CD8-positive, alpha-beta T cell (primary cell): ENCODE measurements at places on chromosomes 13 and 19.

- DNase-seq: no peak
Observed at GRCh38 chr13:36090592-36090991, 40.6 kb downstream of the DCLK1 start.

DNA sequence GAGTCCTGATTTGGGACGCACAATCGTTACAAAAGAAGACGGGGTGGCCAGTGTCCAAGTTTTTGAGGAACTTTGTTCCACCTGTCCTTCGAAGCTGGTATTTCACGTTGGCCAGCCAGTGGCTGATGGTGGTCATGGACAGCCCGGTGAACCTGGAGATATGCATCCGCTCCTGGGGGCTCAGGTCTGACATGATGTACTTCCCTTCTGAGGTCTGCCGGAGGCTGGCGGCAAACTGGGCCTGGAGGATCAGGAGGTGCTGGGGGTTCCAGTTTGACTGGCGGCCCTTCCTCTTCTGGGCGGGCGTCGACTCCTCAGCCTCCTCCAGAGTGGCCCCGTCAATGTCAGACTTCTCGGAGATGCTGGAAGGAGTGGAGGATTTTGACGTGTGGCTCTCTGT, 72.4 kb downstream of the TSHZ3 start:
- no peak for DNase-seq

DNA sequence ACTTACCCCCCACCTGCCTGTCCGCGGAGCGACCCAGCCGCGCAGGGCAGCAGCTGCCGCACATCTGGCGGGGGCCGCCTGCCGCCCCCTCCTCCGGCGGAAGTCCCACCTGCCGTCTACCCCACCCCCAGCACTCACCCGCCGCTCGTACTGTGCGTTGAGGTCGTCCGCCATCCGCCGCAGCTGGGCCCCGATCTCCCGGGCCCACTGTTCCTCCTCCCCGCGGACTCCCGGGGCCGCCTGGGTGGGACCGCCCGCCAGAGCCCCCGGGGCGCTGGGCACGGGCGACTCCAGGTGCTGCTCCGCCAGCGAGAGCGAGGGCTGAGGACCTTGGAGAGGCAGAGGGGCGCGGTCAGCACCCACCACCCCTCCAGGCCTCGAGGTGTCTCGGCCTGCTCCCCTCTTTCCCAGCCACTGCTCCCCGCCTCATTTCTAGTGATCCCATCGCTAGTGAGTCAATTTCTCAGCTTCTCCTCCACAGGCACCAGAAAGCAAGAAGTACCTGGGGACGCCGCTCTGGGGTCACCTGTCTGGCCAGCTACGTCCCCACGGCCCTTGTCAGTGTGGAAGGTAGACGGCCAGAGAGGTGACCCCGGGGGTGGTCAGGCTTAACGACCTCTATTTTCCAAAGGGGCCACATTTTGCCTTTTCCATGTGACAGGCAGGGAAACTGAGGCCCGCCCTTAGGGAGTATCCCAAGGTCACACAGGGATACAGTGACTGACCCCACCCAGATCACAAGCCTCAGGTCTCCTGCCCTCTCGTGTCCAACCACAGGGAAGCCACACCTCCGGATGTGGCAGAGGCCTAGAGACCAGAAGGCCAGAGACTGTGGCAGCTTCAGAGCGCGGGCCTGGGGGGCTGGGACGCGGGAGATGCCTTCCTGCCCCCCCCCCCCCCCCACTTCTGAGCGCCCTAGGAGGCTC, 4.3 kb downstream of the BBC3 start:
- peak; percentile 36 for DNase-seq

DNA sequence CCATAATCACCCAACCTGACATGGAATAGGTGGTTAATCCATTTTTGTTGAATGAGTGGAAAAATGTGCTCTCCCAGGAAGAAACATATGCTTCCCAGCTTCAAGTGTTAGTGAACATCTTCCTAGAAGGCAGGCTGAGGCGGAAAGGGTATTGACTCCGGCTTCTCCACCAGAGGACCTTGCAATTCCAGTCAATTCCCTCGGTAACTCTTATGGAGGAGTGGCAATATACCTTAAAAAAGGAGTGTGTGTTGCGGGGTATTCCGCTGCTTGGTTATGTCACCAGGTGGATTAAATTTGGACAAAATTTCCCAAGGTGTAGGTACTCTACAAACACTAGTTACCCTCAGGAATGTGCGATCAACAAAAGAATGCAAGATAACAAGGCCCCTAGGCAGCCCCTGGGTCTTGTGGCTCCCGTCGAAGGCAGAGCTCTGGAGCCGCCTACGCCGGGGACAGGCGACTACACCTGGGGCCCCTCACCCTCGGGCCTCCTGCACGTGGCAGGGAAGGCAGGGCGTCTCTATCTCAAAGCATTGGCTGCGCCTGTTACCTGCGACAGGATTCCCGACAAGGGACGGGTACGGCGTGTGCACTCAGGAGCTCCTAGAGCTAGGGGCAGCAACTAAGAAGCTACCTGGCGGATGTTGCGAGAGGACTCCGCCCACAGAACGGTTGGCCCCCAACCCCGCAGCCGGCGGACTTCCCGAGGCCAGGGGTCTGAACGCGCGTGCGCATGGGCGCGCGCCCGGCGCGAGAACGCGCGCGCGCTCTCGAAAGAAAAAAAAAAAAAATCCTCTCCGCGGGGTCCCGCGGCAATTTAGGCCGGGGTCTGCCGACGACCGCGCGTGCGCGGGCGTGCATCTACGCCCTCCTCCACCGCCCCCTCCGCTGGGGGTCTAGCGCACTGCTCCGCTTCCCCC, at the start of gene WDR87:
Gene WDR87 (minus strand): TSS at position 649 of the 923 bp plus-strand sequence. CDS start 8,355 bp downstream, outside the sequence.
- peak; percentile 50 for DNase-seq

DNA sequence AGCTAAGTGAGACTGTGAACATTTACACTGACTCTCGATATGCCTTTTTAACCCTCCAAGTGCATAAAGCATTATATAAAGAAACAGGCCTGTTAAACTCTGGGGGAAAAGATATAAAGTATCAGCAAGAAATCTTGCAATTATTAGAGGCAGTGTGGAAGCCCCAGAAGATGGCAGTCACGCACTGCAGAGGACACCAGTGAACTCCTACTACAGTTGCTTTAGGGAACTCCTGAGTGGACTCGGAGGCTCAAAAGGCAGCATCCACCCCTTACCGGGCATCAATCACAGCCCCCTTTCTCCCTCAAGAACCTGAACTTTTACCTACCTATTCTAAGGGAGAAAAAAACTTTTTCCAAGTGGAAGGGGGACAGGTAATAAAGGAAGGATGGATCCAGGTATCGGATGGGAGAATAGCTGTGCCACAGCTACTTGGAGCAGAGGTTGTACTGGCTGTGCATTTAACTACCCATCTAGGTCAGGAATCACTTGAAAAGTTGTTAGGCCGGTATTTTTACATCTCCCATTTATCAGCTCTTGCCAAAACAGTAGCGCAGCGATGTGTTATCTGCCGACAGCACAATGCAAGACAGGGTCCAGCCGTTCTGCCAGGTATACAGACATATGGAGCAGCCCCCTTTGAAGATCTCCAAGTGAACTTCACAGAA, 80.1 kb downstream of the ZNF486 start:
- peak; percentile 25 for DNase-seq

- no peak for DNase-seq
Observed at GRCh38 chr13:40527914-40528313, 138.5 kb downstream of the FOXO1 start.

DNA sequence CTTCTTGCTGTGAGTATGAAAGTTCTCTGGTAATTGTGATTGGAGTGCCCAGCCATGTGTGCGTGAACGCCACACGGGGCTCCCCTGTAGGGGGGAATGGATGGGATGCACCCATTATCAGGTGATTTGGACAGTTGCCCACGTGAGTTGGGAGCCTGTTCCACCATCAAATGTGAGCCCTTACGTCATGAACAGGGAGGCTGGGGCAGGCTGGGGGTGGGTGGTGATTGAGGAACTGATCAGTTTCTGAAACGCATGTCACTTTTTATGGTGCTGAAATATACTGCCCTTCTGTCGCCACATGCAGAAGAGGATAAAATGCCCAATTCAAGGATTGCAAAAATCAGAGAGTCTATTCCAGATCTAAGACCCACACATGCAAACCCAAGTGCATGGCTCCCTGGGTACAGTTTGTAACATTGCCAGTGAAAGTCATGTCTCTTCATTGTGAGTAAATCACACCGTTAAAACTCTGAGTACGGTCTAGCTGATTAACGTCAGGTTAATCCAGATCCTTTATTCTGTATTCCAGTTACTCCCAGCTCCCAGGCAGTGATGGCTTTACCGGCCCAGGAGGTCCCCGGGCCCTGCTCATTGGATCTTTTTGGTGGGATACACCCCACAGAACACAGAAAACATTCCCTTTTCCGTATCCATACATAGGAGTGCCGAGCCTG, 90.2 kb downstream of the RAB20 start:
- DNase-seq: no peak

GRCh38 chr19:5356428-5356827, 15.8 kb upstream of the PTPRS start:
- no peak for DNase-seq
